ENCODE measurements at places on chromosomes 7 and 10.

GRCh38 chr7:16298221-16298620, 123.1 kb downstream of the CRPPA start:
- no peak for DNase-seq

GRCh38 chr7:28383975-28384374, 28.3 kb upstream of the CREB5 start:
- no peak for DNase-seq

DNA sequence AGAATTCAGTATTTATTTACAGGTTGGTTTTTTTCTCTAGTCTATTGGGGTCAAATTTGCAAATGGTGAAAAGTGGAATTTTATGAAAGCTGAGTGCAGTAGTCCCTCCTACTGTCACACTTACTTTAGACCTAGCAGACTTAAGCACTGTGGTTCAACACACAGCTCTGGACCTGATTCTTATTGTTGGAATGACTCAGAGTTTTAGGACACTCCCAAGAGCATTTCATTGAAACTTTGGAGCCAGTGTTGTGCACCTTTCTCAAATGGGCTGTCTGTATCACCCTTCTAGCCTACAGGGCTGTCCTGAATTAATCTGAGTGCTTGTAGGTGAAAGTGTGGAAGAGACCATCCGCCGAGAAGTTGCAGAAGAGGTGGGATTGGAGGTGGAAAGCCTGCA, 16.1 kb downstream of the NUDT13 start:
- DNase-seq, result no peak

- no peak for DNase-seq
These were observed 196.1 kb upstream of the PRSS1 start for GRCh38 chr7:142553216-142553615.

DNA sequence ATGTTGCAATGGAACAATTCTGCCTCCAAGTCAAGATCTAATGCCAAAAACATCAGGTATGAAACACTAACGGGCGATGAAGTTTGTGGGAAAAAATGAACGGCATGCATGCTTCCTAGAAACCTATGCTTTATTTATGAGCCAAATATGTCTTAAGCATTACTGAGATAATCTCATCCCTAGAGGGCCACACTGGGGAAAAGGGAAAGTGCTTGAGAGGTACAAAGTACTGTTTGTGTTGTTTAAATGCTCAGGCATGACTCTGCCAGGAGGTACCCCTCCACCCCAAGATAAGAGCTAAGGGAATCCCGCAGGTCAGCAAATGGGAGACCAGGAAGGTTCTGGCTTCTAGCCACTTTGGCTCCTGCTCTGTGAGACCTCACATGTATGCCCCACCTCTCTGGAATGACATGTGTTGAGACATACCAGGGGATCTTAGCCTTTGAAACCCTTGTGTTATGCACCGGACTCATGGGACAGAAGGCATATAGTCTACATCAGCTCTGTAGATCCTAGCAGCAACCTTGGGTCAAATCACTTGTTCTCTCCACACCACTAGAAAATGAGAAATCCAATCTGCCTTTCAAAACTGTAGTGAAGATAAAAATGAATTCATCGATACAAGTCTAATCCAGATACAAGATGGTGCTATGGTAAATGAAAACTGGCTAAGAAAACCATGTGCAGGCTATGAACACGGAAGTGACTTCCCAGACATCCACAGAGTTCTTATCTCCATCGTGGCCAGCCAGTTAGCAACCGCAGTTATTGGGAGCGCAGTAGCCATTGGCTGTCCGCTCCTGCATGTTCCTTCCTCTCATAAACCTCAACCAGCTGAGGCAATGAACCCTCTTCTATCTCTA, 61.0 kb downstream of the CREB3L2 start:
- DNase-seq, result no peak

DNA sequence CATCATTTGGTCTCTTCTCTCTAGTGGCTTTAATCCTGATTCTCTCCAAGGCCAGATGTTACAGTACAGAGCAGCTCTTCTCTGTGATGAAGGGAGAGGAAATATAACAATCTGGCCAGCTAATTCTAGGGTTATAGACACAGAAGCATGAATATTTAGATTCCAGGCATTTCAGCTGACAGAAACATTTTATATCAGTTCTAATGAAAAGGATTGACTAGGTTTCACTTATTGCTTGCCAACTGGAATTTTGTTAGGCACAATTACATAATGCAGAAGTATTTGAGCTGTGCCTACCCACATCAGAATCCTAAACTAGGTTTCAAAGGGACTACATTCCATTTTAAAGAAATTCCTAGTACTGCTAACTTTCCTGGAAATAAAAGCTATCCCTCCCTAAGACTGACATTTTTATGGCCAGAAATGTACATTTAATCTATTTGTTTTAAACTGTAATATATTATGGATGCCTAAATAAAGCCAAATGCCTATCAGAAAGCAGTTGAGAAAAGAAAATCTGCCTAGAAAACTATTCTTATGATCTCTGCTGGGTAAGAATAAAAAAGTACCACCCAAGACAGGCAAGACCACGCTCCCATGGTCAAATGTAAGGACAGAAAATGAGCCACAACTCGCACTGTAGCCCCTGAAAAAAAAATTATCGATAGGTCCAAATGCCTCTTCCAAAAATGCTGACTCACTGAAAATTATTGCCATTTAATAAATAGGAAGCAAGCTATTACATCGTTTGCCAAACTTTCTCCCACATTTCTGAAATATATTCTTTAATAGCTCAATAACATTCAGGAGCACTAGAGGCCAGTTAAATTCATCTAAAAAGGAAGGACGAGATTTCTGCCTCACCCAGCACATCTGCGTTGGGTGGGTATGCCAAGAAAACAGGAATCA, 498.1 kb downstream of the KCNMA1 start:
- no peak for DNase-seq

GRCh38 chr7:16817536-16817935, 12.7 kb upstream of the AGR2 start:
- no peak for DNase-seq

DNA sequence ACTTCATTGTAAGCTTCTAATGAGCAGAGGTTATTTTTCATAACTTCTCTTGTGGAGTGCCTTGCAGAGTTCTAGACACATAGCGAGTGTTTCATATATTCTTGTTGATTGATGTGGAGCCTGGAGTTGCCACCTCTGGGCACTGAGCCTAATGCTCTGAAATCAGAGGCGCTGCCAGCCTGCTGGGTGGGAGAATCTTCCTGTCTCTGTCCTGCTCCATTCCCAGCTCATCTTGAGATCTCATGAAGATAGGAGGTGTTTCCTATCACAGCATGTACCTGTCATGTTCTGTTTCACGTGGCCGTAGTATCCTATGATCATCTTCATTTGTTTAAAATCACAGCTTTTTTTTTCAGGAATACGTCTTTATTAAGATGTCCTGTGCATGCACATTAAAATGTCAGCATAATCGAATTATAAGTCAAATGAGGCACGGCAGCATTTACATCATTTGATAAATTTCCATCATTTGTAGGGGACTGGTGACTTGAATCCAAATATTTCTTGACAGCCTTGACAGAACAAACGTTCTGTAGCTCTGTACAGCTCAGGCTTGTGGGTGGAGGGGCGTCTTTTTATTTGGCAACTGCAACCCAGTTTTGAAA, 393.0 kb downstream of the PHTF2 start:
- DNase-seq, result no peak

DNA sequence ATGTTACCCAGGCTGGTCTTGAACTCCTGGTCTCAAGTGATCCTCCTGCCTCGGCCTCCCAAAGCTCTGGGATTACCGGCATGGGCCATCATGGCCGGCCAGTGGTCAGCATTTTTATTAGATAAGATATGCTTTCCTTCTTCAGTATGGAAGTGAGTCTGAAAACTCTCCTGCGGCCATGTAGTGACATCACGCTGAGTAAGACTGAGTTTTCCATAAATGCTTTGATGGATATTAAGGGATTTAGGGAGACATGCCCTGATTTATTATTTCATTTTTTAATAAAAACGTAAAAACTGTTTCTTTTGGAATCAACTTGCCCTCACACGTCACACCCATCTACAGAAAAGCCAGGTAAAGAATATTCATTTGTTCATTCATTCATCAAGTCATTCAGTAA, 48.4 kb downstream of the DYNC1I1 start:
- no peak for DNase-seq

DNA sequence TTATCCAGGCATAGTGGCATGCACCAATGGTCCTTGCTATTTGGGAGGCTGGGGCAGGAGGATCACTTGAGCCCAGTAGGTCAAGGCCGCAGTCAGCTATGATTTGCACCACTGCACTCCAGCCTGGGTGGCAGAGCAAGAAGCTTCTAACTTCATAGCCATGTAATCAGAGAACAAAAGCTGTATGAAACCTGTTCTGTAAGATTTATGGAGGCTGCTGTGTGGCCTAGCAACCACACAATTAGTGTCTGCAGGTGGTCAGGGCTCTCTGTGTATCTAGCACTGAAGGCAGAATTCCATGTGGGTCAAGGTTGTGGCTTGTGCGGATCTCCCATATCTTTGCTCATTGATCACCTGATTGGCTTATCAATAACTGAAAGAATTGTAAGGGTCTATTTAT, 221.5 kb upstream of the FOXK1 start:
- no peak for DNase-seq

- no peak for DNase-seq
These were observed 210.3 kb upstream of the GPR26 start for GRCh38 chr10:123455861-123456260.

- DNase-seq, result no peak
These were observed 225.2 kb downstream of the ZWINT start for GRCh38 chr10:56135828-56136227.

- DNase-seq, result no peak
These were observed 111.7 kb upstream of the MBL2 start for GRCh38 chr10:52883996-52884871.

DNA sequence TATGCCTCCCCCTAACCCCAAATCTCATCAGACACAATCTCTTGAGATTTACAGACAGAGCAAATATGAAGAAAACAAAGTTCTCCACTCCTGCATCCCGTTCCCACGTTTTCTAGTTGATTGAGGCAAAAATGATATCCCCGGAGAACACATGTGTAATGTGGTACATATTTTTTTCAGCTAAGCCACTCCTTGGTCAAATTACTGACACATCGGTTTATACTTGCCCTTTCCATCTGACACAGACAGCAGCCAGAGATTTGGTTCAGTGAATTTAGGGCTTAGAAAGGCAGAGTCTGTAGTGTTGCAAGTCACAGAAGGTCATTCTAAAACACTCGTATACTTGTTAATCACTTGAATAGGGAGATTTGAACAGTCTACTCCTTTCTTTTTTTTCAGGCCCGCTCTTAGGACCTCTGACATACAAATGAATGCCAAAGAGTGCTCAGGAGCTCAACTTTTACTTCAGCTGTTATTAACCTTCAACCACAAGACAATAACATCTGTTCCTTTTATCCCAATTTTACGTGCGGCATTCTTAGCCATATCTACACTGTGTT, 1.8 kb upstream of the DDX50 start:
- DNase-seq, result no peak

GRCh38 chr10:86963341-86963919, 4.9 kb upstream of the ADIRF start:
- DNase-seq, result no peak

GRCh38 chr7:22300839-22301238, 56.1 kb downstream of the RAPGEF5 start:
- no peak for DNase-seq

DNA sequence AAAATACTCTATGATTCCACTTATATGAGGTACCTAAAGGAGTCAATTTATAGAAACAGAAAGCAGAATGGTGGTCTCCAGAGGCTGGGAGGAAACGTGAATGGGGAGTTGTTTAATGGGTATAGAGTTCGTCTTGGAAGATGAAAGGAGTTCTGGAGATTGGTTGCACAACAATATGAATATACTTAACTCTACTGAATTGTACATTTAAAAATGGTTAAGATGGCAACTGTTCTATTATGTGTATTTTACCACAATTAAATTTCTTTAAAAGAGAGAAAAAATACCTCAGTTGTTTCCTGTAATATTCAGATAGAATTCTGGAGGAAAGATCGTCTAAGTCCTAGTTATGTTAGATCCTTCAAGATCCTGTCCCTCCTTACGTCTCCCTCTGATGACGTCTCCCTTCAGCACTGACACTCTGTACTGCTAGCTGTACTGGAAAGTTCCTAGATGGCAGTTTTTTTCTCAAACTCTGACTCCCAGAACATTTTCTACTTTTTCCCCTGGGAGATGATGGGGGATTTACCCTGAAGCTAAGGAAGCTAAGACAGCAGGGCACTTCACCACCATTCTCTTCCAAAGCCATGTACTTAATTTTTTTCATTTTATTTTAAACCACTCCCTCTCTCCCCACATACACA, 53.2 kb upstream of the CAV2 start:
- no peak for DNase-seq

GRCh38 chr10:6185039-6185716, 17.6 kb upstream of the PFKFB3 start:
- DNase-seq, result no peak

DNA sequence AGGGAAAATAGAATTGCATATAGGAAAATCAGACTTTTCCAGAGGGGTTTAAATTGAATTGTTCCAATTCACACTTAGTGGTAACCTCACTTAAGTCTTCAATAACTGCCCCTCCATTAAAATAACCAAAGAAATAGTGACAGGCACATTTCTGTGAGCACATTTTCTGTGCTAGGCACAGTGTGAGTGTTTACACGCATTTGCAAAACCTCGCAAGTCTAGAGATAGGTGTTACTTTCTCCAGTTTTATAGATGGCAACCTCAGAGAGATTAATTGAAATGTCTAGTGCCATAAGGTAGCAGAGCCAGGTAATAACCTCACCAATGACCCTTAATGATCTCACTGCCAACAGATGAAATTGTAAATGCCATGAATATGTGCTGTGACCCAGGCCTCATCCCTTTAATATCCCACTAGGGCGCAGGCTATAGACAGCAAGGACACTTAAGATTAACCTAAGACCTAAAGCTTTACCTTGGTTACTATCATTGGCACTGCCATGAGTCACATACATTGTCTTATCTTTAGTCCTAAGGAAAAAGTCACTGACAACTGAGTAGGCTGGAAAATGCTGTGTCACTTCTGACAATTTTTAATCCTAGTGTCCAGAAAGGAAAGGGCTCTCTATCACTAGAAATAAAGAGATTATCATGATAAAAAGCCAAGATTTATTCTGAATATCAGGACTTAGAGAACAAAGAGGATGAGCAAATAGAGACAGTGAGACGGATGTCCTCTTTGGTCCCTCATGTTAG, 187.8 kb downstream of the PPP1R17 start:
- no peak for DNase-seq

DNA sequence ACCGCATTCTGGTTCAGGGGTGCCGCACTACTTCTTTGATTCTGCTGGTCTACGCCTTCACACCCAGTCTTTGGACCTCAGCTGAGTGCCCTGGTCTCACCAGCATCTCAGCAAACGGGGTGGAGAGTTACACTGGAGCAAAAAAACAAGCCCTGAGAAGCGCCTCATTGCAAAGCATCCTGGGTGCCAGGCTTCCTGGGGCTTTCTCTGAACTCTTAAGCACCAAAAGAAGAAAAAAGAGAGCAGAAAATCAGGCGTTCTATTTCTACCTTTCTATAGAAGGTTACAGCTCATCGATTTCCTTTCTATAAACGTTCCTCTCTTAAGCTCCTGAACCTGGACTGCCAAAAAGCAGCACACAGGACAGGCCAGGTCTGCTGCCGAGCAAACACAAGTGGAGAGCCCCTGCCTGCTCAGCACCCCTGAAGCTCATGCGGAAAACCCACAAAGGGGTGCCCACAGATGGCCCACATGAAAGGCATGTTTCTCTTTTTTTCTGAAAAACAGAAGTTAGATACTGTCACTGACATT, 217.9 kb downstream of the SFMBT2 start:
- peak; percentile 20 for DNase-seq

- DNase-seq, result no peak
These were observed 40.9 kb downstream of the ACSM6 start for GRCh38 chr10:95234951-95235350.

GRCh38 chr7:45885264-45885882, 2.9 kb upstream of the IGFBP1 start:
- DNase-seq, result no peak

Data from T-helper 9 cell (primary cell).